ENCODE measurements at places on chromosomes 6 and 20. TPM values are rescaled to one million over a fixed set of nuclear protein-coding genes. Genes with fewer than 3 reads are reported as not detected.

Gene CD93
- polyA plus RNA-seq, result 42.3 TPM

Gene FILIP1
- polyA plus RNA-seq, result 2.0 TPM

Gene PTCHD4
- polyA plus RNA-seq, result 0.73 TPM

Gene RNF39
- polyA plus RNA-seq, result 1.1 TPM

Gene MTFR2
- polyA plus RNA-seq, result 2.9 TPM

Gene TBXT
- polyA plus RNA-seq, result not detected

Gene NRSN1
- 1.1 TPM for polyA plus RNA-seq

Gene C20orf202
- 0.41 TPM for polyA plus RNA-seq

Gene WFDC11
- not detected for polyA plus RNA-seq

Gene OR2H2
- 0.16 TPM for polyA plus RNA-seq

Gene DLL1
- 13.9 TPM for polyA plus RNA-seq

Gene TDP2
- 63.0 TPM for polyA plus RNA-seq

Gene CLVS2
- polyA plus RNA-seq, result 0.10 TPM

Gene PDYN
- polyA plus RNA-seq, result 0.55 TPM

Gene MICB
- polyA plus RNA-seq, result 1.4 TPM

Gene TFAP2A
- polyA plus RNA-seq, result 39.8 TPM

Gene ADGB
- polyA plus RNA-seq, result 0.95 TPM

Gene MOXD1
- polyA plus RNA-seq, result 201 TPM

Gene PPDPF
- 285 TPM for polyA plus RNA-seq

Gene TRIM31
- polyA plus RNA-seq, result not detected

Gene CFAP61
- 2.8 TPM for polyA plus RNA-seq
